ENCODE measurements at places on chromosomes 5 and 9.

GRCh38 chr9:109652112-109652511, 127.9 kb upstream of the PALM2AKAP2 start:
- DNase-seq, result no peak

GRCh38 chr5:111284825-111285224, 60.6 kb downstream of the CAMK4 start:
- no peak for DNase-seq

GRCh38 chr9:121706149-121706750, 54.8 kb downstream of the DAB2IP start:
- no peak for DNase-seq

DNA sequence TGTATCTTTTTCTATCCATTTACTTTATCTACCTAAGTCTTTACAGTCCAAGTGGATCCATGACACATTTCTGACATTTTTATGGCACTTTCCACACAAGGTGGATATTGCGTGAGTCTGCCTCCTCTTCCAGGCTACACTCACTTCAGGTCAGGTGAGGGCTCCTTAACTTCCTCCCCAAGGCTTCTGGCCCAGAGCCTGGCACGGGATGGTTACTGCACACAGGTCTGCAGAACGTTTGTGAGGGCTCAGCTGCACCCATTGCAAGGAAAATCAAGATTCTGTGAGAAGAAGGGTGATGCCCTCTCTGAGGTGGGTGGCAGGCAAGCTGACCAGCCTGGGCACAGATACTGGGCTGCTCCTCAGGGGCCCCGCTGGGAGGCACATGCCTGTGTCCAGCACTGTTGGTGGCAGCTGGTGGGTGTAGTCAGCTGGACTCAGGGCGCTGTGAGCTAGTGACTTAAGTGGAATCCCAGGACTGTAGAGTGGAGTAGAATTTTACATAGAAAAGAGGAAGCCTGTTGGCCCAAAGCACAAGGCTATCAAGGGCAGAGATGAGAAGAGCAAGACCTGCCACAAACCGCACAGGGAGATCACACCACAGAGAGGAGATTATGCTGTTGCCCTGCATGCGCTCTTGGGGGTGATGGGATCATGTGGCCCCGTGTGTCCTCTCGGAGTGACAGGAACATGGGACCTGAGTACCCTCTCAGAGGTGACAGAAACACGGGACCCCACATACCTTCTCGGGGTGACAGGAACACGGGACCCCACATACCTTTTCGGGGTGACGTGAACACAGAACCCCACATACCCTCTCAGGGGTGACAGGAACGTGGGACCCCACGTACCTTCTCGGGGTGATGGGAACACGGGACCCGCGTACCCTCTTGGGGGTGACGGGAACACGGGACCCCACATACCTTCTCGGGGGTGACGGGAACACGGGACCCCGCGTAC, 21.3 kb downstream of the AHRR start:
- no peak for DNase-seq

- DNase-seq, result no peak
These were observed 43.9 kb downstream of the SHB start for GRCh38 chr9:38025166-38025565.

DNA sequence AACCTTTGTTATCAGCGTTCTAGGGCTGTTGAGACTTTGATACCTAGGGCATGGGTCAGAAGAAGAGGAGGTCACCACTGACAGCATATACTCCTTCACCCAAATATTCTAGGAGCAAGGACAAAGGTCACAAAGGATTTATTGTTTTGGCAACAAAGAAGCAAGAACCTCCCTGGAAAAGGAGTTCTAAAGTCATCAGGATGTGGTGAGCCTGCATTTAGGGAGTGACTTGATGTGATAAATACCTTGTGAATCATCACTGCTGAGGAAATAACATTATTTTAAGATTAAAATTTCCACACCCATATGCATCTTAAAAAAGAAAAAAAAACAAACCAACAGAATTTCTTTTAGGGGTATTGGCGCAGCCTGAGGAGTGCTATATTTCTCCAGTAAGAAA, 13.9 kb downstream of the IFNA1 start:
- DNase-seq, result no peak

DNA sequence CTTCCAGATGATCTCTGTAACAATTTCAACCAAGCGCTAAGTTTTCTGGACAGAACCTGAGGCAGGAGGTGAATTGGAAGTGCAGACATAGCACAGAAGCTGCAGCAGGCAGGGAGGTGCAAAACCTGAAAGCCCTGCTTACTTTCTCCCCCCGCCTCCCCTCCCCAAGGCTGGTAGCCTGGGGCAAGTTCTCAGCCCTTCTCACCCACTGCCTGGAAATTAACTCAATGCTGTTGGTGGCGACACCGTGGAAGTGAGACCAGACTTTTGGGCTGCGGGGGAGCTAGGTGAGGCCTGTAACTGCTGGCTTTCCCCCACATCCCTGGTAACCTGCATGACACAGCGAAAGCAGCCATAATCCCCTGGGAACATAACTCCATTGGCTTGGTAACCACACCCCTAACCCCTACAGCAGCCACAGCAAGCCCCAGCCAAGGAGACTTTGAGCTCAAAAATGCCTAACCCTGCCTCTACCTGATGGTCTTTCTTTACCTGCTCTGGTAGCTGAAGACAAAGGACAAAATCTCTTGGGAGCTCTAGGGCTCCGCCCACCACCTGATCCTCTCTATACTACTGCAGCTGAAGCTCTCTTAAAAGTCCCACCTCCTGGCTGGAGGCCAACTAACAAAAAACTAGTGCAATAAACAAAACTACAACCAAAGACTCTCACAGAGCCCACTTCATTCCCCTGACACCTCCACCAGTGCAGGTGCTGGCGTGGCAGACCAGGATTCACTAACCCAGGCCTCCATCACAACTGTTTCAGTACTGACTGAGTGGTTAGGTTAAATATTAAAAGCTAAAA, 11.9 kb upstream of the OR13C8 start:
- DNase-seq, result no peak

- DNase-seq, result no peak
These were observed 12.3 kb upstream of the SPATA31D4 start for GRCh38 chr9:81915801-81916505.

- DNase-seq, result peak; percentile 30
These were observed 99.5 kb upstream of the LMX1B start for GRCh38 chr9:126514037-126514821.

GRCh38 chr9:76882686-76883085, 23.2 kb downstream of the PRUNE2 start:
- no peak for DNase-seq

DNA sequence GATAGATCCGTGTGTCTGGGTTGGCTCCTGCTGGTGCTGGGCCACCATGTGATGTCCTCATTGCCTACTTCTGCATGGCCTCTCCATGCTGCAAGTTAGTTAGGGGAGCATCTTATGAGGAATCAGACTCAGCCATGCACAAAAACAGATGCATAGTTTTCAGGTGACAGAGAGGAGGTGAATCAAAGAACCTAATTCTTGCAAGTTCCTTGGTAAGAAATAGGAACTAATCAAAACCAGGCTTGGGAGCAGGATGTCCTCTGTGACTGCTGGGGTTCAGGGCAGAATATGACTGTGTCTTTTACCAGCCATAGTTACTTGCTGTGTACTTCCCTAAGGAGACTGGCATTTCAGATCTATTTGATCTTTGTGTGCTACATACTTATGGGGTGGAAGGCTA, 61.6 kb downstream of the C9orf152 start:
- DNase-seq, result no peak

- no peak for DNase-seq
These were observed 94.9 kb downstream of the DENND1A start for GRCh38 chr9:123834889-123835562.

GRCh38 chr5:83368319-83368718, 103.2 kb upstream of the VCAN start:
- DNase-seq, result no peak

DNA sequence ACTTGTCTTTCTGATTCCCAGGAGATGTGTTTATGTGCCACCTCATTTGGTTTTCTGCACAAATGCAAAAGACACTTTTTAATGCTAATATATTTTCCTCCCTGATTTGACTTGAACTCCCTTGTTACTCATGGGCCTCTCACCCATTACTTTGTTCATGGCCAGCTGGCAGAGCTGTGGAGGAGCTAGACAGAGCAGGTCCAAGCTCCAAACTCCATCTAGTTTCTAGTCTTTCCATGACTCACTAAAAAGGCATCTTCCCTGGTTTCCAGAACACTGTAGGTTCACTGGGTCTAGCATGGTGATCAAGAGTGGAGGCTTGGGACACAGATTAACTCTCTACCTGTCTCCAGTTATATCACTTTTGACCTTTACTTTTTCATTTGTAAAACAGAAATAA, 161.0 kb upstream of the SLC28A3 start:
- DNase-seq, result no peak

GRCh38 chr9:76658510-76659231, 105.6 kb upstream of the PCA3 start:
- no peak for DNase-seq

- DNase-seq, result no peak
These were observed 74.0 kb downstream of the PRR16 start for GRCh38 chr5:120538149-120538548.

DNA sequence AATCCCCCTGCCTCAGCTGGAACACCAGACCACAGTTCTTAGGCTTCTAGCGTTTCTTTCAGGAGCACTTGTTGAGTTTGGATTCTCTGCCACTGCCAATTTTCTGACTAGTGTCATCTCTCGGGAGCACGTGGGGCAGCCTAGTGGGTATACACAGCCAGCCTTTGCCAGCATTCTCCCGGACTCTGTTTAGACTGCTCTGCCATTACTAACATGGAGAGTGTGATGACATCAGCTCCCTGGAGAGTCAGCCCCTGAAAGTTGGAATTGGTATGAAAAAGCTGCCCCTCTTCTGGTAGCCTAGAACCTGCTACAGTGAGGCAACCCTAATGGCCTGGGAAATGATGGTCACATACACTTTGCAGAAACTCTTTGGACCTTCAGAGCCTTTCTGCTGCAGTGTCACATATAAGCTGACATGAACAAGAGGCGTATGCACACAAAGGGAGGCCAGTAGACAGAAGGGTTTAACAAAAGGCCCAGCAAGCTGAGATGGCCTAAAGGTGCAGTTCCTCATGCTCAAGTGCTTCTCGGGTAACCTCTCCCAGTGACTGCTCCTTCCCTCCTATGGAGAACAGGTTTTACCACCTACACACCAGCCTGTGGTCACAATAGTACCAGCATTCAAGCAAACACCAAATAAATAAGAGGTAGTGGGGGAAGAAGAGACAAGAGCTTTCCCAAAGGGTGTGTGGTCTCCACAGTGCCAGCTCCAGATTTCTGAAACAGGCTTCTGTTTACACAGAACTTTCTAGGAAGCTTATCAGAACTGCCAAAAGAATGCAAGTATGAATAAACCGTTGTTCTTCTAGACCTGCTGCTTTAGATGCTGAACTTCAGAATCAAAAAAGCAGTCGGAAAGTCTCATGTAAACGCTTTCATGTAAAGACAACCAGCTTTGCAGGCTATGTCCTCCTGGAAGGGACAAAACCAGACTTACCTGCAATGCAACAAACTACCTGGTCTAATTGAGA, 16.5 kb downstream of the SPACA9 start:
- DNase-seq, result no peak

GRCh38 chr5:126448720-126449119, 25.5 kb downstream of the GRAMD2B start:
- DNase-seq, result no peak

DNA sequence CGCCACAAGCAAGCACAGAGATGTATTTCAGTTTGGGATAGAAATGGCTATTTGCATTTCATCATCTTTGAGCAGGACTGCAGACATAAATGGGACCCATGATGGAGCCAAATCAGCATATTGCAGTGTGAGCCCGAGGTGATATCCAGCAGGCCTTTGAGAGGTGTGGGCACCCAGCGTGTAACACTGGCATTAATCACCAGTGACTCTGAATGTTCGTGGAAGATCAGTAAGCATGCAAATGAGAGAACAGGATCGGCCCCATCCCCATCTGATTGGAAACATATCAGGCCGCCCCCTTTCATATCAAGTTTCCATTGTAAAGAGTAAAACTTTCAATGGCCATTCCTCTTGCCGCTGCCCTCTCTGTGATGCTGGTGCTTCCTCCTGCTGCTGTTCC, 84.0 kb downstream of the GTF3C4 start:
- DNase-seq, result no peak

GRCh38 chr9:115099901-115100300, 18.1 kb downstream of the TNC start:
- no peak for DNase-seq

GRCh38 chr9:97767891-97768290, 70.8 kb upstream of the XPA start:
- no peak for DNase-seq

DNA sequence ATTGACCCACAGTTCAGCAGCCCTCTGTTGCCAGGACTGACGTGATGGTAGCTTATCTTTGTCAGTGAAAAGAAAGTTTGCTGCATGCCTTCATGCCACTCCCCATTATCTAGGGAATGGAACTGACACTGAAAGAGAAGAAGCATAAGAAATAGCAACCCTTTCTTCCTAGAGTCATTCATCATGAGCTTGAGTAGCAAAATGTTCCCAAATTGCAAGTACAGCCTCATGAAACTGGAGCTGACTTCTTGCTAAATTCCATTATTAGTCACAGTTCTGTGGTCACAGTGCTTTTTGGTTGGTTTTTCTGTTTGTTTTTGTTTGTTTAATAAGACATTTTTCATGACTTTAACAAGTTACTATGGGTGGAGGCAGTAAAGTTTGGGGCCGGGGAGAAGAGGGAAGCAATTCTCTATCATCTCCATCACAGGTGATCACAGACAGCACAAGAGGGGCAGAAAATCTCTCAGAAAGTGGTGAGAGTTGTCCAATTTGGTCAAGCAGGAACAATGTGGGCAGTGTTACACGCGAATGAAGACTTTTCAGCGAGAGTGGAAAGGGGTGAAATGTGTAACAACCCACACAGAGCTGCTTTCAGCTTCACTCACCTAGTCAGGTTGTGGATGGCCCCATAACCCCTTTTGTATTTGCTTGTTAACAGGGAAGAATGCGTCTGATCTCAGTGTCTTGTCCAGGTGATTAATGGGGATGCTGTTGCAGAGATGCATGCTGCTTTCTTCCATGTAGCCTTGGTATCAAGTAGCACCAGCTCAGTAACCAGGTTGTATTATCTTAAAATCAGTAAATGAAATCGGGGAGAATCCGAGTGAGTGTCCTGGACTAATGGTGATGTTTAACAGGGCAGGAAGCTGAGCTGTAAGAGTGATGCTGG, 440.4 kb downstream of the DMRT2 start:
- no peak for DNase-seq

Measured in NCI-H524 treated with DMSO at 0.1 percent for 48 hours (cell line).